ENCODE measurements at places on chromosomes 11 and 22. TPM values are rescaled to one million over a fixed set of nuclear protein-coding genes. Genes with fewer than 3 reads are reported as not detected.

DNA sequence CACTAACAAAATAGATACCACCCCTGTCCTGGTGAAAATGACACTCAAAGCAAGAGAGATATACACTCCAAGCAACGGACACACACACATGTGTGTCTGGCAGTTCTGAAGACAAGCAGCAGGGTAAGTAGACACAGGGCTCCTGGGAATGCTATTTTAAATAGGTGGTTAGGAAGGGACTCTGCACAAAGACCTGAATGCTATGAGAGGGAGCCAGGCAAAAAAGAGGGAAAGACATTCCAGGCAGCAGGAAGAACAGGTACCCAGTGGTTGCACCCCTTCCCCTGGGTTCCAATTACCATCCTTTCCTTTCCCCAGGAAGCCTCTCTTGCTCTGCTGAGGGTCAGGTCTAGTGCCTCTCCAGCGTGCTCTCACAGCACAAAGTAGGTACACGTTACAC, 3.0 kb downstream of the UFD1 start:
- no peak overlapping the region for H3K27ac ChIP-seq
- DNase-seq, result no peak
- H3K4me1 ChIP-seq, result peaks cover 21% of the 10 kb centered on the region
- peaks cover 10% of the 10 kb centered on the region for H3K36me3 ChIP-seq
- H3K4me3 ChIP-seq, result no peak overlapping the region

DNA sequence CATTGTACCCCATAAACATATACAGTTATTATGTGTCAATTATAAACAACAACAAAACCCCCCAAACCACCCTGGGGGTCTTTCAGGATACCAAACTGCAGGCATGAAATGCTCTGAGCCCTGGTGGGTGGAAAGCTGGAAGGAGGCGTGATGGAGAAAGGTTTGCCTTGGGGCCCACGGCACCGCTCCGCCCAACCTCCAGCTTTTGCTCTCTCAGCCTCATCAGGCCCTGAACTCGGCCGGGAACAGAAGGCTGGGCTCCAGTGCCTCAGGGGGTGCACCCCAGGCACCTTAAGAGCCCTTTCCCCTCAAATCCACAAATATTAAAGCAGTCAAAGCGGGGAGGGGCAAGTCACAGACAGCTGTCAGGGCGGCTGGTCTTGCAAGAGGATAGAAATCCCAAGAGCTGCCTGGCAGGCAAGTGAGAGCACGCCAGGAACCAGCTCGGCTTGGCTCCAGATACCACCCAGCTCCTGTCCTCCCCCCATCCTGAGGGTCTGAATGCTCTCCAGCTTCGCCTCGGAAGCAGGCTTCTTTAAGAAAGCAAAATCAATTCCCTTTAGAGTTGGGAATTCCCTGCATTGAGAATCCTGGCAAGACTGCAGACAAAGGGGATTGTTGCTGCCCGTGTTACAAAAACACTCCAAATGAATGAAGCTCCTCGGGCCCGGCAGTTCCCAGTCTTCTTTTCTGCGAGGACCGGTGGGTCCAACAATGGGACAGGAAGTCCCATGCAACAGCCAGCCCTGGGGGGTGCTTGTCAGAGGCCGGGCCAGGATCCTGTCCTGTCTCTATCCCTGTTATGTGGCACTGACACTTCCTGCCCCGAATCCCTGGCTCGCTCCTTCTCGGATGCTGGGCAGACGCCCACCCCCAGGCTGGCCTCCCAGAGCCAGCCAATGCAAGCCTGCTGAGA, 80.8 kb downstream of the NAT10 start:
- DNase-seq, result peak; percentile 73
- H3K27me3 ChIP-seq, result no peaks in the 10 kb centered on the region
- H3K36me3 ChIP-seq, result no peaks in the 10 kb centered on the region
- no peak overlapping the region for H3K4me3 ChIP-seq
- H3K27ac ChIP-seq, result no peak overlapping the region

GRCh38 chr11:11582011-11582701, 39.6 kb downstream of the GALNT18 start:
- H3K4me1 ChIP-seq, result peaks cover 24% of the 10 kb centered on the region
- H3K27ac ChIP-seq, result peak overlapping the region; percentile 26
- no peaks in the 10 kb centered on the region for H3K27me3 ChIP-seq

DNA sequence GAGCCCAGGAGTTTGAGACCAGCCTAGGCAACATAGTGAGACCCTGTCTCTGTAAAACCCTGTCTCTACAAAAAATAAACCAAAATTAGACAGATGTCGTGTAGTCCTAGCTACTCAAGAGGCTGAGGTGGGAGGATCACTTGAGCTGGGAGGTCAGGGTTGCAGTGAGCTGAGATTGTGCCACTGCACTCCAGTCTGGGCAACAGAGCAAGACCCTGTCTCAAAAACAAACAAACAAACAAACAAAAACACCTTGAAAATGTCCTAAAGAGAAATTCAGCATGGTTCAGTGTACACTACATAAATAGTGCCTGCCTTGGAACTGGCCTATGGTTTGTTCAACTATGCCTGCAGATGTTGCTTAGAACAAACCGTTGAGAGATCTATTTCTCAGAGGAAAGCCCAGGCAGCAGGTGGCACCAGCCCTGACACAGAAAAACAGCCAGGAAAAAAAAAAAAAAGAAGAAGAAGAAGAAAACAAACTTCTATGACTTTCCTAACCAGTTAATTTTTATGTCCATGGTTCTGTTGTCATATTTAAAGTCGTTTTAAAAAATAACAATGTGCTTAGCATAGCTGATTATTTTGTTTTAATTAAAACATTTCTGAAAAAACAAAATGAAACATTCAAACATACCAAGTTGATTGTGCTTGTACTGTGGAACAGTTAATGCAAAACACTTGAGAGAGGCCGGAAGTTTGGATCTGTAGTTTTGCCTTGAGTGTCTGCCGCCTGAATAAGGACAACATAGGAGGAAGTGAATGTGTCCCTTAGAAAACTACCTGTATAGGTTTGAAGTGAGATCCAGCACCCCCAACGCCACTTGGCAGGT, 5.4 kb downstream of the KREMEN1 start:
- peaks cover 1% of the 10 kb centered on the region for H3K4me1 ChIP-seq
- no peaks in the 10 kb centered on the region for H3K27me3 ChIP-seq
- H3K36me3 ChIP-seq, result no peaks in the 10 kb centered on the region
- no peak for DNase-seq
- H3K27ac ChIP-seq, result peak overlapping the region; percentile 52

The PHOX2A gene
- not detected for total RNA-seq

The PRRG4 gene
- 9.7 TPM for total RNA-seq

The BCL2L13 gene
- total RNA-seq, result 41.0 TPM

All from lung (tissue), 17 donors.